ENCODE measurements at places on chromosomes 4 and X. TPM values are rescaled to one million over a fixed set of nuclear protein-coding genes. Genes with fewer than 3 reads are reported as not detected.

DNA sequence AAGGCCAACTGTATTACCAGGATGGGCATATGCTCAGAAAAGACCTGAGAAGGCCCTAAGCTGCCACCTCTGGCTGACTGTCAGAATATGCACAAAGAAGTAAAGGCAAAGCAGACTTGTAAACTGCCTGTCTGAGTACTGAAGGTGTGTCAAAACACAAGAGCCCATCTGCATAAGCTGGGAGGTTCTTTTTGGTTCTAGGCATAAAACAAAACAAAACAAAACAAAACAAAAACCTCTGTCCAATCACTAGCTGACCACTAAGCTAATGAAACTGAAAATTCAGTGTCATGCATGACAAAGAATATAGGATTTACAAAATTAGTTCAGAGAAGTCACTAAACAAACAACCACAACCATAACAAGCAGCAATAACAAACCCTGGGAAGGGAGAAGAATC is 20.6 kb downstream of the SH3D19 start:
- no peak overlapping the region for H3K27ac ChIP-seq
- no peaks in the 10 kb centered on the region for H3K36me3 ChIP-seq
- H3K4me3 ChIP-seq: no peak overlapping the region
- DNase-seq: no peak
- H3K27me3 ChIP-seq: no peaks in the 10 kb centered on the region

ENAM gene
- total RNA-seq: not detected

DNA sequence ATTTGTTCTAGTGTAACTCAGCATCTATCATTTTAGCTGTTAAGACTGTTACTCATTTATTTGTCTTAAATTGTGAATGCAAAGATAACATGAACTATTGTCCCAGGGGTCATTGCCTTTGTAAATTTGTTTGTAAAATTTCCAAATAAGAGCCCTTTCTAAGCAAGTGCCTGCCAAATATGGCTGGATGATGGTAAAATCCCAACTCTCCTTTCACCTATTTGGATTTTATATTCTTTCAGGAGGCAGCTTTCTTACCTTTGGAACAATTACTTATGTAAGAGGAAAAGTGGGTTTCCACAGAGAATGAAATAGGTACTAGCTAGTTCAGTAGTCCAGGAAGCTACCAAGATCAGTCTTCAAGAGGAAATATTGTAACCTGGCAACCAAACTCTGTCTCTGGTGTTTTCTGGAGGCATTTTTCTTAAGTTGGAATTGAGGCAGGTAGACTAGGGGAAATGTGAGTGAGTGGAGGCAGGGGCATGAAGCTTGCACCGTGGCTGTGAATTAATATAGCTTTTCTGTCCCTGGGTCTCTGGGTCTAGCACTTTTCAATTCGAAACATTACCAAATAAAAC is 363.0 kb upstream of the ZCCHC13 start:
- H3K4me3 ChIP-seq: no peak overlapping the region
- no peak overlapping the region for H3K27ac ChIP-seq
- H3K4me1 ChIP-seq: no peaks in the 10 kb centered on the region

GRCh38 chr4:120844528-120844921 is 78.0 kb downstream of the PRDM5 start:
- no peaks in the 10 kb centered on the region for H3K36me3 ChIP-seq
- H3K4me1 ChIP-seq: peaks cover 29% of the 10 kb centered on the region
- H3K27me3 ChIP-seq: no peaks in the 10 kb centered on the region
- DNase-seq: no peak
- no peak overlapping the region for H3K27ac ChIP-seq

DNA sequence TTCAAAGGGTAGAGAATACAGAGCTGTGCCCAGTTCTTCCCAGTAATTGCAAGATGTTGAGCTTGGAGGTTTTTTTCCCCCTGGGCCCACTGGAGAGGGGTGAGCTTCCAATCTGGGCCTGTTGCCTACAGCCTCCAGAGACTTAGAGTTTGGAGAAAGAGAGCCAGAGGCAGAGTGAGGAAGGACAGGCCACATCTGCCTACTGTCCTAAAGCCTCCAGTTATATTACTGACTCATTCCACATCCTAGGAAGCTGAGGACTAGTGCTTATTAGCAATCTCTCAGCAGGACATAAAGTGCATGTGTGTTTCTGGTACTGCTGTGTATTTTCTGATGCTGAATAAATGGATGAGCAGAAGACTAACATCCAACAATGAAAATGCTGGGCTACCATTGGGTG is 181.0 kb upstream of the MAMLD1 start:
- no peak overlapping the region for H3K4me3 ChIP-seq
- H3K27me3 ChIP-seq: no peaks in the 10 kb centered on the region
- H3K36me3 ChIP-seq: no peaks in the 10 kb centered on the region
- H3K4me1 ChIP-seq: no peaks in the 10 kb centered on the region
- DNase-seq: peak; percentile 36
- H3K27ac ChIP-seq: no peak overlapping the region

DNA sequence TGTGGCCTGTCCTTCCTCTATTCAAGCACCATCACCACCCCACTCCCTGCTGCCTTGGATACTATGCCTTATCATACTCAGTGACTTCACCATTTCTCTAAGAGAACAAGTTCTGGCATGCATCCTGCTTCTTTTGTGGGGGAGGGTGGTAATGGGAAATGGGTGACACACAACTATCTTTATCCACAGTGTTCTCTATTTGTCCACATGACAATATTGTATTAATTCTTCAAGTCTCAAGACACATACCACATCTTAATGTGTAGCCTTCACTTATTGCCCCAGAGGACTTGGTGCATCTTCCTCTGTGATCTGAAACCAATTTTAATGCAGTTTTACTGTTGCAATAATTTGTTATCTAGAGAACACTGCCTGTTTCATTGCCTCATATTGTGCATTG is 29.3 kb upstream of the UGT2B7 start:
- H3K4me3 ChIP-seq: no peak overlapping the region
- DNase-seq: no peak
- H3K27me3 ChIP-seq: no peaks in the 10 kb centered on the region
- H3K4me1 ChIP-seq: no peaks in the 10 kb centered on the region
- no peaks in the 10 kb centered on the region for H3K36me3 ChIP-seq

DNA sequence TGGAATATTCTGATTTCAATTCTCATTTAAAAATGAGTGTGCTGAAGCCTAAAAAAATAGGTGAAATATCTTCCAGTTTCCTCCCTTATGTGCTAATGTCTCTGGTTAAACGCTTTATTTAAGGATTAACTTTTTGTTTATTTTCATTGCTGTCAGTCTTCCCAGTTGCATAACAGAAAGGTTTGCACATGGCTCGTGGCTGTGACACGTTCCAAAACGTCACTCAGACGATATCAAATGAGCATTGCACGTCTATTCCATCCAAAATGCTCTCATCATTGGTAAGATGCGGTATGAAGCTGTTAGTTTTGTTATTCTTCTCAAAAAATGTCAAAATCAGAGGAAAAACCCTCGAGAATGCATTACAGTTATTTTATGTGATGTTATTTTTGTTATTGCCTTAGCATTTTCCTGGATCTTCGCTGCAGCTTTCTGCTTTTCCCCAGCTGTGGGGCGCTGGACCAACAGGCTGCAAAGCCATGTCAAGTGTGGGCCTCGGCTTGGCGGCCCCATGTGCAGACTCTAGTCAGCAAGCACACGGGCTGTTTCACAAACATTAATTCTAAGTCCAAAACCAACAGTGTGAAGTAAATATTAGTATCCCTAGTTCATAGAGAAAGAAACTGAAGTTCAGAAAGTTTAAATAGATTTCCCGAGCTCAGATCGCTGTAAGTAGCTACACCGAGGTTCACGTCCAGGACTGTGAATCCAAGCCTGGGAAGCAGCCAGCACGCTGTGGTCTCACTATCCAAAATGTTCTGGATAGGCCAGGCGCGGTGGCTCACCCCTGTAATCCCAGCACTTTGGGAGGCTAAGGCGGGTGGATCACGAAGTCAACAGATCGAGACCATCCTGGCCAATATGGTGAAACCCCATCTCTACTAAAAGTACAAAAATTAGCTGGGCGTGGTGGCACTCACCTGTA is 793.4 kb upstream of the FRG1 start:
- H3K36me3 ChIP-seq: no peaks in the 10 kb centered on the region
- no peaks in the 10 kb centered on the region for H3K4me1 ChIP-seq
- H3K4me3 ChIP-seq: no peak overlapping the region
- no peak for DNase-seq
- no peaks in the 10 kb centered on the region for H3K27me3 ChIP-seq

DNA sequence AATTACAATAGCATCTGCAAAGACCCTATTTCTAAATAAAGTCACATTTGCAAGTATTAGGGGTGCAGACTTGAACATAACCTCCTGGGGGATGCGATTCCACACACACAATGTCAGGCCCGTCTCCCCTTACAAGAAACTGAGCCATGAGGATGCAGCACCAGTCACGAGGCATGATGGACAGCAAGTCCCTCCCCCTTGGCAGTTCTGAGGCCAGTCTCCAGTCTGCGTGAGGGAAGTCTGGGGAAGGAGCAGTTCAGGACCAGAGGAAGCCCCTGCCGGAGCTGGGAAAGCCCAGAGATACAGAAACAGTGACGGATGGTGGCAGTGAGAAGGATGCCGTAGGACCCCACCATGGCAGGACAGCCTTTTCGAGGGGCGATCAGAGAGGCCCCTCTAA is 9.4 kb downstream of the FAM53A start:
- no peaks in the 10 kb centered on the region for H3K36me3 ChIP-seq
- no peak overlapping the region for H3K27ac ChIP-seq
- DNase-seq: no peak
- no peaks in the 10 kb centered on the region for H3K4me1 ChIP-seq

DNA sequence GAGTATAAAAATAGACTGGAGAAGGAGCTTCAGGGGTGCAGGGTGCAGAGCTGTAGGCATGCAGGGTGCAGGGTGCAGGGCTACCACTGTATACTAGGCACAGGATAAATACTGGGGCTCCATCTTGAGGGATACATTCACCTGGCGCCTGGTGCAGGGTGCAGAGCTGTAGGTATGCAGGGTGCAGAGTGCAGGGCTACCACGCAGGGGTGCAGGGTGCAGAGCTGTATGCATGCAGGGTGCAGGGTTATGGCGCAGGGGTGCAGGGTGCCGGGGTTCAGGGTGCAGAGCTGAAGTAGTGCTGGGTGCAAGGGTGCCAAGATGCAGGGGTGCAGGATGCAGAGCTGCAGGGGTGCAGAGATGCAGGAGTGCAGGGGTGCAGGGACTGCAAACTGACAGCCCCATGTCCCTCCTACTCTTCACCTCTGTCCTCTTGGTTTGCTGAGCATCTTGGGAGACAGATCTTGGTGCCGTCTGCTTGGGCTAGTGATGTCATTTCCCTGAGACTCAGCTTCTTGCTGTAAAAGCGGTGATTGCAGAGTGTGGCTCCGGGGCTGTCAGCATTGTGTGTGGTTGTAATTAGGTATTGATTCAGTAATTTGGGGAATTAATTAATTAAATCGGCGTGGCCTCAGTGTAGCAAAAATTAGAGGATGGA is 91.2 kb downstream of the ADRA2C start:
- H3K4me1 ChIP-seq: no peaks in the 10 kb centered on the region
- DNase-seq: peak; percentile 28
- H3K27ac ChIP-seq: no peak overlapping the region

- H3K36me3 ChIP-seq: no peaks in the 10 kb centered on the region
- peak overlapping the region; percentile 97 for H3K27ac ChIP-seq
- H3K27me3 ChIP-seq: no peaks in the 10 kb centered on the region
These were observed 705 bp downstream of the RPS6KA3 start for GRCh38 chrX:20265726-20266681.

Measured in GM23248 (cell line).